ENCODE measurements at places on chromosomes 7 and 10.

- DNase-seq = no peak
Observed at GRCh38 chr10:100728928-100729861, 16.2 kb upstream of the PAX2 start.

GRCh38 chr10:132787495-132788179, 1.7 kb upstream of the NKX6-2 start:
- DNase-seq = no peak

- DNase-seq = no peak
Observed at GRCh38 chr7:123649964-123650363, 5.7 kb upstream of the LMOD2 start.

- no peak for DNase-seq
Observed at GRCh38 chr7:18503126-18503866, 7.7 kb downstream of the HDAC9 start.

- DNase-seq = no peak
Observed at GRCh38 chr7:150788474-150789269, 11.5 kb downstream of the TMEM176B start.

- no peak for DNase-seq
Observed at GRCh38 chr10:100020142-100020885, 10.6 kb upstream of the DNMBP start.

- DNase-seq = no peak
Observed at GRCh38 chr7:158733220-158733519, 28.6 kb upstream of the NCAPG2 start.

DNA sequence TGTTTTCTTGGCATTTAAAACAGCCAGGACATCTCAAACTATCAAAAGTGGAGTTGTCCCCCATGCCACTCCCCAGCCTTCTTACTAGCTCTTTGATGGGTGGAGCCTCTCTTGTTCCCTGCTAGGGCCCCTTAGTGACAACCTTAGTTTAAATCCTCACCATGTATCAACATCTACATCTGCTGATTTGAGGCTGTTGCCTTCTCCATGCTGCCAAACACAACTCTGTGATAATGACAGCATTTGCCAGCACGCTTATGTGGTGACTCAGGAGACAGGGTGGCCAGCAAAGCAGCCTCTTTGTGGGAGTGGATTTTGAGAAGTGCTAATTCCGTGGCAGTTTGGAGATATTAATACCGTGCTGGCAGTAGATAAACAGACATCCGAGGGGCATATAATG, 145.4 kb downstream of the LRRC4 start:
- DNase-seq = no peak

DNA sequence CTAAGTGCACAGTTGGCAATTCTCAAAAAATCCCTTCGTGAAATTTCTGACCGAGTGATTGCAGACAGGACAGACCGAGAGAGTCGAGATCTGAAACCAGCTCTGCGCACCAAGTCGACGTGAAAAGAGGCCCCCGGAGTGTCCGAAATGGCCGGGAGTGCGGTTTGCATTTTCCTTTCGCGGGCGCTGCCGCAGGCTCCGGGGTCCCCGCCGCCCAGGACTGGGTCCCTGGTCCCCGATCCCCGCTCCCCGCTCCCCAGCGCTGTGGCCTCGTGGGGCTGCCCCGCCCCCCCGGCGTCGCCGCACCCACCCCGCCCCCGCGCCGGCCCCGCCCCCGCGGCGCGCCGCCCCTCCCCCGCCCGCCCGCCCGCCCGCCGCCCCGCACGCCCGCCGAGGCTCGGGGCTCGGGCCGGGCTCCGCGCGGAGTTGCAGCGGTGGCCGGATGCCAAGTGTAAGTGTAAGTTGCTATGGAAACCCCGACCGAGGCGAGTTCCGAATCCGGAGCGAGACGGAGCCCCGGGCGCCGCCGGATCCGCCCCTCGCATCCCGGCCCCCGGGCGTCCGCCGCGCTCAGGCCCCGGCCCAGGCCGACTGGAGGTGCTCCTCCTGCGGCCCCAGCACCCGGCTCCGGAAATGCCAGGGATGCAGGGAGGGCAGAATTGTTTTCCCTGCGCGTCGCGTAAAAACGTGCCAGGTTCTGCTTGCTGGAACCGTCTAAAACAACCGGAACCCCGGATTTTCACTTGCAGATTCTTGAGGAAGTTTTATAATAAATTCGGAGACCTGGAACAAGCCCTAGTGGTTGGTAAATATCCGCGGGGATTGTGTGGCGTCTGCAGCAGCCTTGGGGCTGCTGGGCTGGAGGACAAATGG, 4.6 kb downstream of the BMI1 start:
- no peak for DNase-seq

DNA sequence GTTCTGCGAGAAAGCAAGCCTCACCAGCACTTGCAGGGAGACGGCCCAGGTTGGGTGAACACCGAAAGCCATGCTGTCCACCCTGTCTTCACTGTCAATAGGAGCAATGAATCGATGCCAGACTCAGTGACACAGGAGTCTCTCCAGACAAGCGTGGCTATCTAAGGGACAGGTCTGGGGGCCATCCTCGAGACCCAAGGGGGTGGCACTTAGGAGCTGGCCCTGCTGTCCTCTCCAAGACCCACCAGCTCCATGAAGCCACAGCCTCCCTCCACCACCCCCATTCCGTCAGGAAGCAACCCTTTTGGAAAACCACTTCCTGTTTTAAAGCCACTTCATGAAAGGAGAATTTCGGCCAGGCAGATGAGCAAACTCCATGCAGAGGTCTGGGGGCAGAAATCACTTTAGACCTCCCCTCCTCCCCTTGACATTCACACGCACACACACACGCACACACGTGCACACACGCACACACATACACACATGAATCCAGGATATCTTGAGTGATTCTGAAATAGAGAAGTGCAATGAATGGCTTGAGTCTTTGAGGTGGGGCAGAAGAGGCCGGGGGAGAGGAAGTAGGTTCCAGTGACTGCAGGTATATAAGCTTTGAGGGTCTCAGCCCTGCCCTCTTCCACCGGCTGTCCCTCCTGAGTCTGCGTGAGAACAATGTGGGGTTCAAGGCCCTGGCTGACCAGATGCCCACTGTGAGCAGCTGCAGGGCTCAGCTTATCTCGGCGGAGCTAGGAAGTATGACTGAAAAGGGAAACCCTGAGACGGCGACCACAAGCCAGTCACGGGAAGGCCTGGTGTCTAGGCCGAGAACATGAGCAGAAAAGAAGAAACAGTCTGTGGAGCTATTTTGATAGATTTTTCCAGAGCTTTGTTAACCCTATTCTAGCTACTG, 25.0 kb downstream of the RGS10 start:
- DNase-seq = no peak

- DNase-seq = no peak
Observed at GRCh38 chr7:84997626-84998025, 189.2 kb downstream of the SEMA3D start.

Measured in stimulated activated CD8-positive, alpha-beta memory T cell treated with anti-CD3 and anti-CD28 coated beads, Interleukin-15, amount 100 ng/mL, for 24 hours (primary cell).